Heart right ventricle (tissue), 16 donors: ENCODE measurements at places on chromosomes 5 and 9.

- DNase-seq: no peak
These were observed 66.4 kb downstream of the SETX start for GRCh38 chr9:132288361-132288760.

DNA sequence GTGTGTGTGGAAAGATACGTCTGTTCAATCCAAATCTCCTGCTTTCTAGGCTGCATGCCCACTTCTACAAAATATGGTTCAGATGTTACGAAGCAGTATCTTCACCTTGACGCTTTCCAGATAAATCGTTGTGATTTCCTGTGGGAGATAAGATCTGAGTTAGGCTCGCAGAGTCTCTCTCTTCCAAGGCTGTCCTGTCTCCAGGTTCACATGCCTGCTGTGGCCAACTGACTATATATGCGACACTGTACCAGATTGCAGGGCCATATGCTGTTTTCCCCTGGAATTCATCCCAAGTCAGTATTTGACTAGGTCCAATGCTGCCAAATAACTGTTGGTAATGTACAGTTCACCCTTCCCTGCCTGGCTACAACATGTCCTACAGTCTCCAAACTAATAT is 47.9 kb downstream of the TMEM252 start:
- DNase-seq: no peak

DNA sequence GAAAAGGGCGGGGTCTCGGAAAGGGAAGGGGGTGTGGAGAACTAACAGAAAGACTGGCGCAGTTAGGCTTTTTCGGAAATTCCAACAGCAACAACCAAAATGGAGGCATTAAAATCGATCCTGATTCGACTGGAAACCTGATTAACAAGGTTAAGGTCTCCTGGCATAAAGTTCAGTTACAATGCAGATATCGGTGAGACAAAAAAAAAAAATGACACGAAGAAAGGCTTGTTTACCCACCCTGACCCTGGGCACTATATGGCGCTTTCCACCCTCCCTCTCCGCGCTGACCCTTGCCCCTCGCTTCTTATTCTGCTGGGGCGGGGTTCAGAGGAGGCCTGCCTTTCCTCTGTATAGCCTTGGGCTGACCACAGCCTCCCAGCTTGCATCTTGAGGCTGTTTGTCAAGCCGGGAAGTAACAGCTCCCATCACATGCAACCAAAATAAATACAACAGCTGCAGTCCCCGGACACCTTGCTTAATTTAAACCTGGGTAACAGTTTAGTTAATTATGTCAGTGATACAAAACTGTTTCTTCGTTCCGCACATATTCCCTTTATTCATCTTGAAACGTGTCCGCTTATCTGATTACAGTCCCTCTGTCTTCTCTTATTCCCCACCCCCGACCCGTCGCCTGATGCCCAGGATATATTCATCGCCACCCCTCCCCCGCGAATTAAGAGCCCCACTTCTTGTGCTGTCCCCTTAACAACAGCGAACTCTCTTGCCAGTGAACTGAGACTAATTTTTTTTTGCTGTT is 795 bp upstream of the PJA2 start:
- DNase-seq: peak; percentile 84

GRCh38 chr5:57889558-57889957 is 406.9 kb upstream of the ACTBL2 start:
- DNase-seq: no peak

- peak; percentile 92 for DNase-seq
These were observed 11.9 kb downstream of the GLIPR2 start for GRCh38 chr9:36148311-36149051.
